Fibroblast of skin of right biceps (primary cell): ENCODE measurements at places on chromosomes 4 and X.

DNA sequence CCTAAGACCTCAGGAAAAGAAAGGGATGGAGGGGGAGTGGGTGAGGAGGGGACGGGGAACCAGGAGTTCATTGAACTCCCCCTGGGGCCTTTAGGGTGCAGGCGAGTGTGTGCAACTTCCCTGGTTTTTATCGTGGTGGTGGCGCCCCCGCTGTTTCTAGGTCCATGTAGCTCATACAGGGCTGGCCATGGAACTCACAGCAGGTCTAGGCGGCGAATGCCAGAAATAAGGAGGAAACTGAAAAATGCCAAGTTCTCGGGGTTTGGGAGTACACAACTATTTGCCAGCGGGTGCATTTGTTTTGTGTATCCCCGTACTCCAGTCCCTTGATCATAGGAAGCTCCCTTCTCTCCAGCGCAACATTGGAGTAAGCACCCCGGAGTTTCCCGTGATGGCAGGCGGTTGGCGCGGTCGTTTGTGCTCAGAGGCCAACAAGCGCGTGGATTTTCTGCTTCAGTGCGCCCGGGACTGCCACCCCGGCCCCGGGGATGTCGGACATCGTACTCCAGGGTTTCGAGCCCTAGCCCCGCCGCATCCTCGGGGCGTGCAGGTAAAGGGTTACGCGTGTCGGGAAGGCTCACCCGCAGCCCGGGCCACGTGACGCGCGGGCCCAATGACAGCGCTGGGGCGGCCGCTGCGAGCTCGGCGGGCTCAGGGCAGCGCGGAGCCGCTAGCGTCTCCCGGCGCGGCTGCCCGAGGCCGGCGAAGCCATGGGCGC, 208.9 kb downstream of the NWD2 start:
- DNase-seq = peak; percentile 20

GRCh38 chrX:132059973-132060540, 37.0 kb downstream of the STK26 start:
- DNase-seq = peak; percentile 25

DNA sequence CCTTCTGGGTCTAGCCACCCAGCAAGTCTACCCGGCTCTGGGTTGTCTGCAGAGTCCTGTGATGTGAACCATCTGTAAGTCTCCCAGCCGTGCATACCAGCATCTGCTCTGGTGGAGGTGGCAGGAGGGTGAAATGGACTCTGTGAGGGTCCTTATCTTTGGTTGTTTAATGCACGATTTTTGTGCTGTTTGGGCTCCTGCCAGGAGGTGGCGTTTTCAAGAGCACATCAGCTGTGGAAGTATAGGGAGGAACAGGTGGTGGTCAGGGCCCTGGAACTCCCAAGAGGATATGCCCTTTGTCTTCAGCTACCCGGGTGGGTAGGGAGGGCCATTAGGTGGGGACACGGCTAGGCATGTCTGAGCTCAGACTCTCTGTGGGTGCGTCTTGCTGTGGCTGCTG, 66.5 kb upstream of the ZFP42 start:
- no peak for DNase-seq

- DNase-seq = no peak
Observed at GRCh38 chr4:25303578-25303977, 9.0 kb upstream of the ZCCHC4 start.

DNA sequence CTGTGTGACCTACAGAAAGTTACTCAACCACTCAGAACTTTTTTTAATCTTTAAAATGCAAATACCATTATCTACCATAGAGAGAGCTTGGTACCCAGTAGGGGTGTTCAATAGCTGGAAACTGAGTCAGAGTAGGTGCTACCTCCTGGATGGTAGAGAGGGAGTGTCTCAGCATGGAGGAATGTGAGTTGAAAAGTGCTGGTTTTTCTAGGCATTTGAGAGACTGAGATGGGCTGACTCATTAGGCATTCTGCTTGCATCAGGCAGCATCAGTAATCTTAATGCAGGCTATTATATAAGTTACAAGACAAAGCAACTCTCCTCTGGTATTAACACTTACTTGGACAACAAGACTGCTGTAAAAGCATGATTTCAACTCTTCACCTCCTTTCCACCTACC, 70.9 kb upstream of the ARHGEF9 start:
- DNase-seq = peak; percentile 37

DNA sequence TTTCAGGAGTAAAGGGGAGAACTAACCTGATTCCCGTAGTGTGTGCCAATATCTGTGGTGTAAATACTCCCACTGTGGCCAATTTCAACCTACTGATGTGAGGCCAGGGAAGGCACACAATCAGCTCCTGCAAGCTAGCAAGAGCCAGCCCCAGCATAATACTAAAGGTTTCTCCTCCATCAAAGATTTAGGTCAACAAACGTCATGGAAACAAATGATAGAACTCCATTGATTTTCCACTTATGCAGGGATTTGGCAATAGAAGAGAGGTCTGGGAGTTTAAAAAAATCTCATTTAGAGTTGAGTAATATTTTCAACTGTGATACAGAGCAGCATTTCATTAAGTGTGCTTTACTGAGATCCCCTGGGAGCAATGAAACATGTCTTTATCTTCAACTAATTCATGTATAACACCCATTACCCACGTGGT, 15.8 kb upstream of the VEGFD start:
- DNase-seq = no peak

DNA sequence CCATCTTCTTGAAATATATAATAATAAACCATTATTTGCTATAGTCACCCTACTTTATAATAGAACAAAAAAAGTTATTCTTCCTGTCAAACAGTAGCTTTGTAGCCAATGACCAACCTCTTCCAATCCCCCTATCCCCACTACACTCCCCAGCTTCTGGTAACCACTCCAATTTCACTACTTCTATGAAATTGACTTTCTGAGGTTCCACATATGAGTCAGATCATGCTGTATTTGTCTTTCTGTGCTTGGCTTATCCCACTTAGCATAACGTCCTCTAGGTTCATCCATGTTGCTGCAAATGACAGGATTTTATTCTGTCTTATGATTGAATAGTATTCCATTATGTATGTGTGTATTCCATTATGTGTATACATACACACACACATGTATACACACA, 809.7 kb upstream of the NDST4 start:
- DNase-seq = no peak

DNA sequence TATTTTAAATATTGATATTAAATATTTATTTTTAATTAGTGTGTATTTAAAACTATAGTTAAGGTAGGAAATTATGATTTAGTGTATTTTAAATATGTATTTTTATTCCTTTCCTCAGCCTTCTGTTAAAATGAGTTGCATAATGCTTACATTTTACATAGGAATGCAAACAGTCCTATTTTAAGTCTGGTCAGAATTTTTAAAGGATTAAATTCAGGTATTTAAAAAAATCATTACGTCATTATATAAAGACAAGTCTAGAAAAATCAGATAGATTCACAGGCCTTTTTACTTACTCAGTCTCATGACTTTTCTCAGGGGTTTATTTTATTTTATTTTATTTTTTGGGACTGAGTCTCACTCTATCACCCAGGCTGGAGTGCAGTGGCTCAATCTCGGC, 50.4 kb upstream of the RPA4 start:
- no peak for DNase-seq

DNA sequence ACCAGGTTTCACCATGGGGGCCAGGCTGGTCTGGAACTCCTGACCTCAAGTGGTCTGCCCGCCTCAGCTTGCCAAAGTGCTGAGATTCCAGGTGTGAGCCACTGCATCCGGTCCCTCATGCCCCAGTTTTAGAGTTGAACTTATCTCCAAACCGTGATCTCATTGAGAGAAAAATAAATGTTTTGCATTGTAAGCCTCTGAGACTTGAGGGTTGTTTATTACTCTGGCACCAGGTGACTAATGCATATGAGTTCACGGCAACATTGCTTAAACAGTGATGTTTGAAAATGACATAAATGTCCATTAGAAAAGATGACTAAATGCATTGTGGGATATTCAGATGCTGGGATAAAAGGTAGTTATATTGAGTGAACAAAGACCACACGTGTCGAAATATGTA, 22.9 kb upstream of the FAT1 start:
- no peak for DNase-seq

GRCh38 chr4:46804781-46805413, 104.1 kb downstream of the COX7B2 start:
- no peak for DNase-seq

GRCh38 chr4:15754323-15754722, 23.8 kb upstream of the CD38 start:
- peak; percentile 65 for DNase-seq

- DNase-seq = no peak
Observed at GRCh38 chr4:6472387-6473263, at the start of gene PPP2R2C. Gene PPP2R2C (minus strand): TSS chr4:6472614. CDS start chr4:6472229, 385 bp downstream.

DNA sequence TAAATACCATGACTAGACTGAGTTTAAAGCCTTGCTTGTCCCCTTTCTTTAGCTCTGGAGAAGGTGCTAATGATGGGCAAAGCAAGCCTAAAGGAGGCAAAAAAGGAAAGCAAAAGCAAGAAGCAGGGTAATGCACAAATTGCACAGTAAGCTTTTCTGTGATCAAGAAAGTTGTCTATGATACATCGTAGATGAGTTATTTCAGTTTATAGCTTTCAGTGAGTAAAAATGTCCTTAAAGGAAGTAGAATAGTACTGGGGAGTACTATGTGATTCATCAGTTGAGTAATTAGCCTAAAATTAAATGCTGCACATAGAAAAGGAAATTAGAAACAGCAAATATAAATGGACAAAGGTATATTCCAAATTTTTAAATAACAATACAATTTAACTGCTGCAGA, 50.2 kb upstream of the PDE5A start:
- DNase-seq = peak; percentile 6

- DNase-seq = peak; percentile 18
Observed at GRCh38 chr4:180377741-180378140, 1865.5 kb upstream of the TENM3 start.

DNA sequence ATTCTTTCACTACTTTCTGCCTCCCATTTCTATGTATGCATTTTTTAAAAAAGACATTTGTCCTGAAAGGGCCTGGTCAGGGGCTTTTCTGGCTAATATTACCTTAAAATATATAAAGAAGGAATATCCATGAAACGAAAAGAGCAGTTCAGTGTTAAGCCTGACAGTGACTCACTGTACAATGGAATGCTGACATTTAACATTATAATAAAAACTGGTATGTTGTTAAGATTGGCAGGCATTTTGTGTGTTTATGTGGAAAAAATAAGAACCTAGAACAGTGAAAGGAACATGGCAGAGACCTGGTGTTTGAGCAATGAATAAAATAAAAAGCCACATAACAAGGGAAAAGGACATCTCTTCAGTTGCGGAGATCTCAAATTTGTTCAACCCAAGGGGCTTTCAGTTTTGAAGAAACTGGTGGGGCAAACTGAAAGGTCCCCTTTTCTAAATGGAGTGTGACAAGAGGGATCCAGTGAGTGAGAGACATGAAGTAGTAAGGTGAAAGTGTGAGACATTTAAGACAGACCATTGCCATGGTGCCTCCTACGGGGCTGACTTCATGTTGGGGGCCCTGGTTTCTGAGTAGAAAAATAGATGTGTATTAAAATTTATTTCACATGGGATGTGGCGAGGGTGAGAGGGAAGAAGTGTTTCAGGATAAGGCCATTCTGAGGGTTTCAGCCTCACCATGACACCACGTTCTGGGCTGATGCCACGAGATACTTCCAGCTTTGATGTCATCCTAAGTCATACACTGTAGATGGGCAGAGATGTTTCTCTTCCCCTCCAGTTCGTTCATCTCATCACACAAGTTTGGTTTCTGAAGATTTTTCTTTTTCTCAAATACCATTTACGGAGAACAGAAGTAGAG, 324.9 kb downstream of the PPP3CA start:
- peak; percentile 47 for DNase-seq

DNA sequence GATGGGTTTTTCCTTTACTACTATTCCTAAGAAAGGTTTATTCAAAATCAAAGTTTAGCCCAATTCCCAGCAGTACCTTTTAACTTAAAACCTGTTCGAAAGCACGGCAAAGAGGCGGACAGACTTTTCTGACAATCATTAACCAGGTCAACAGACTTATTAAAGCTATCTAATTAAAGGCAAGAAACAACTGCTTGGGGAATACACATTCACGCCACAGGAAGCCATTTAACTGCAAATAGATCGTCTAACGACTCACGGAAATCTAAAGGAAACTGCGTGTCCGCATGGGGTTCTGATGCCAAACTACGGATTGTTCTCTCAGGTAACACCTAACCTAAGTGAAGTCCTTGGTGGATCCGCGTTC, 663 bp upstream of the USP53 start:
- no peak for DNase-seq

DNA sequence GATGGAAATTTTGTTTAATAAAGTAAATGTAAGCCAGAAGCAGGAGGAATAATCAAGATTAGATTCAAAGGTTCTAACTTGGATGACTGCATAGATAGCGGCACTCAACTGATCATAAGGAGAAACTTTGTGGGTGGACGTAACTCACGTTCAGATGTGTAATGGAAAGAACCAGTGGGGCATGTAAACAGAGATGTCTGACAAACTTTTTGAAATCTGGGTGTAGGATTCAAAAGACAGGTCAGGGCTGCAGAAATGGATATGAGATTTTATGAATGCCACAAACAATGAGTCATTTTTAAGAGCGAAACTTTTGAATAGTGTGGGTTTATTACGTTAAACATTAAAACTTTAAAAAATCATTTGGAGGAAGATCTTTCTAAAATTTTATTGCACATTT, 375.6 kb downstream of the GBA3 start:
- DNase-seq = no peak

GRCh38 chrX:27767387-27767786, 40.4 kb upstream of the MAGEB10 start:
- DNase-seq = peak; percentile 2

GRCh38 chrX:150700107-150700506, 6.9 kb downstream of the MTMR1 start:
- no peak for DNase-seq

DNA sequence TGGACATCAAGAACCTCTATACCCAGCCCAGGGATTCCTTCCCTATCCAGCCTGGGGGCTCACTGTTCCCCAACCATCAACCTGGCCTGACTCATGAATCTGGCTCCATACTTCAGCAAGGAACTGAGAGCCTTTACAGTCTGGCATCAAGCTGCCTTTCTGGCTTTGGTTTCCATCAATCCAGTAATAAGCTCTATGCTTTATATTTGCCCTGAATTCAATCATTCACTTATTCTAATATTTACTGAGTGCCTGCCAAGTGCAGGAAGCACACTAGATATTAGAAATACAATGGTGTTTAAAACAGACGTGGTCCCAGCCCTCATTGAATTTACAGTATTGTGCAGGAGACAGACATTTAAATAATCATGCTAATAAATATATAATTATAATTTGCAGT, 114.8 kb upstream of the PLAC1 start:
- no peak for DNase-seq

GRCh38 chrX:39397561-39398199, 596.4 kb downstream of the MID1IP1 start:
- DNase-seq = no peak

DNA sequence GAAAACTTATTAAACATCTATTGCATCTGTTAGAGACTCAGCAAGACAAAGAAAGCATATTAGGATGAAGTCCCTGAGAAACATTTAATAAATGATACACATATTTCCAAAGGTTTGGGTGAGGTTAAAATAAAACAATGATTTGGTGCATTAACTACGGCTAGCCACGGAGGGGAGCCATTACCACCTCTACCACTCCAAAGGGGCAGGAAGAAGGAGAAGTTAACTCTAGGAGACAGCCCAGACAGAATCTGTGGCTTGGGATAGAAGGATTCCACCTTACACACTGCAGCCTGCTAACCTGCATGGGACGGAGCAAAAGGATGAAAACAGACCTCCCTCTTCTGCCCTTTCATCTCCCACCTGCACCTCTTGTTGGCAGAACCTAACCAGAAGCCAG, 189.1 kb upstream of the C1QTNF7 start:
- peak; percentile 57 for DNase-seq

- DNase-seq = no peak
Observed at GRCh38 chrX:68843992-68844391, 15.2 kb downstream of the EFNB1 start.
